Jurkat, Clone E6-1 (cell line): ENCODE measurements at places on chromosomes 6 and 20.

DNA sequence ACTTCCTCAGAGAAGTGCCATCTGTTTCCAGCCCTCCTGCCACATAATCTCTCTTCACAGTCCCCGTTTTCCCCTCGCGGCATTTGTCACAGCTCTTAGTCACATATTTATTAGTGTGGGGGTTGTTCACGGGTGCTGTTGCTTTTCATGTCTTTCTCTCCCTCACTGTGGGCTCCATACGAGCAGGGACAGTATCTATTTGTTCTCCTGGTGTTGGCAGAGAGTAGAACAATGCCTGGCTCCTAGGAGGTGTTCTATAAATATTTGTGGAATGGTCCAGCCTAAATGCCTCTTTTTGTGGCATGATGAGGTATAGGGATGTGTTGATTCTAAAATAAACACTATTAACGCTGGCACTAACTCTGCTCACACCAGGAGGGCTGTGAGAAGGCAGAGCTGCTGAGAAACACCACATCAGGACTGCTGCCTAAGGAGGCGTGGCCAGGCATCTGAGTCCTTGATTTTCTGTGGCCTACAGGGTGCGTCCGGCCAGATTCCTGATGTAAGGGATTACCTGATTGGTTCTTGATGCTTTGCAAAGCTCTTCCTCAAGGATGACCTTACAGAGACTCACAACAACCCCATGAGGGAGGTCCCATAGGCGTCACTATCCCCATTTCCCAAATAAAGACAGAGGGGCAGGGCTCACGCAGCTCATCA, 219.8 kb upstream of the ARID1B start:
- no peak for DNase-seq

DNA sequence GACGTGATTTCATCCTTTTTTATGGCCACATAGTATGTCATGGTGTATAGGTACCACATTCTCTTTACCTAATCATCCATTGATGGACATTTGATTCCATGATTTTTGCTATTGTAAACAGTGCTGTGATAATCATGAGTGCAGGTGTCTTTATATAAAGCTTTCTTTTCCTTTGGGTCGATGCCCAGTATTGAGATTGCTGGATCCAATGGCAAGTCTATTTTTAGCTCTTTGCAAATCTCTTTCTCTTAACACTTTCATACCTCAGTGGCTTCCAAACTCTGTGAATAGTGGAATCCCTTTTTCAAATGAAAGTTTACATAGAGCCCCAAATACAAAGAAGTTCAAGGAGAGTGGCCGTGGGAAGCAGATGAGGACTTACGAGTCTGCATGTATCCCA, 105.8 kb upstream of the SPTLC3 start:
- DNase-seq, result no peak

DNA sequence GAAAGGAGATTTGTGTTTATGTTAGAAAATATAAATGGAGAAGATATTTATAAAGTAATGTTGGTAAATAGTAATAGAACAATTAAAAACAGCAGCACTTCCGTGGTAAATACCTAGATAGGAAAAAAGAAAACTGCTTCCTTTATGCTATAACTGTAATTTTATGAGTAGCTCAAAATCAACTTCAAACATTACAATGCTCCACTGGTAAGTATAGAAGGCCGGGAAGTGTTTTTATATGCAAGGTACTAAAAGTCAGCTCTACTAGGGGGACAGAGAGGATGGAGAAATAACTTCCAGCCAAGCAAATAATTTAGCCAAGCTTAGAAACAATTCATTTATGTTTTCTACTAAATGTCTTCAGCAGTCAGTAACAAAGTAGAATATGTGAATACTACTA, 56.7 kb downstream of the ARHGAP18 start:
- no peak for DNase-seq

DNA sequence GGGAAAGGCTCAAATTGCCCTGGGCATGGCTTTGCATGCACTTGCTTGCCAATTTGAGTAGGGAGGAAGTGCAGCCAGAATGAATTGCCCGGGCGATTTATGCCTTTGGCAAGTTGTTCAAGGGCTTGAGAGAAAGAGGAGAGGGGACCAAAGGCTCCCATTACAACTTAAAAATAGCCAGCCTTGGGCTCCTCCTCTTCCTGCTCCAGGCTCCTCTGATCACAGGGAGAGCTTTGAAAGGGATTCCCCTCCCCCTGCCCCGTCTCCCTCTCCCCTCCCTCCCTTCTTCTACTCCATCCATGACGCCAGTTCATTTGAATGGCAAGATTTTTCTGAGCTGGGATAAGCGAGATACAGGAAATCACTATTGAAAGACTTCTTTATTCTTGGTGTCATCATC, 304.9 kb upstream of the JAG1 start:
- no peak for DNase-seq

DNA sequence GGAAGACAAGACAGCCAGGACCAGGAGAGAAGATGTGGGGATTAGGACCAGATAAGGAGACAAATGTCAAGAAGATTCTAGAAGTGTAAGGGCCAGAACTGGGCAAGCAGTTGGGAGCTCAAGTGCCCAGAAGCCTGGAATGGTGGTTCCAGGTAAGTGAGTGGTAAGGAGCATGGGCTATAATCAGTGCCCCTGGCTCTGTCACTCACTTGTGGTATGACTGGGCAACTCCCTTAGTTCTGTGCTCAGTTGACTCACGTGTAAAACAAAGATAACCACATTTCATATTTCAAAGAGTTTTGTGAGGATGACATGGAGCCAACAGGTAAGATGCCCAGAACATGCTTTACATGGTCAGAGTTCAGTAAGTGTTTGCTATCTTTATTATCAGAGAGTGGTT, 11.2 kb downstream of the CCDC167 start:
- no peak for DNase-seq

GRCh38 chr6:20534295-20535262, at the start of gene CDKAL1:
Gene CDKAL1, plus strand, starts transcription at chr6:20534457. Its CDS starts 11,894 bp downstream, at chr6:20546351.
- peak; percentile 93 for DNase-seq
